ENCODE measurements at places on chromosomes 3 and 15. TPM values are rescaled to one million over a fixed set of nuclear protein-coding genes. Genes with fewer than 3 reads are reported as not detected.

DNA sequence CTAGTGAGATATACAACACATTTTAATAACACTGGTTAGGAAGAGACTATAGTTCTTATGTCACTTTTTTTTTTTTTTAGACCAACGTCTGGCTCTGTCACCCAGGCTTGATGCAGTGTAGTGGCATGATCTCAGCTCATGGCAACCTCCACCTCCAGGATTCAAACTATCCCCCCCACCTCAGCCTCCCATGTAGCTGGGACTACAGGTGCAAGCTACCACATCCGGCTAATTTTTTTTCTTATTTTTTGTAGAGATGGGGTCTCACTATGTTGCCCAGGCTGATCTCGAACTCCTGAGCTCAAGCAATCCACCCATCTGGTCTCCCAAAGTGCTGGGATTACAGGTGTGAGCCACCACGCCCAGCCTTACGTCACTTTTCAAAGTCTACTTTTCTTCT lies 100.8 kb downstream of the FOXP1 start:
- DNase-seq = no peak

Gene KNL1
- 25.8 TPM for total RNA-seq

Gene RTP1
- total RNA-seq = not detected

- no peak for DNase-seq
Measured at GRCh38 chr3:195162033-195162669, 108.8 kb downstream of the XXYLT1 start.

- no peak for DNase-seq
Measured at GRCh38 chr3:81728766-81729544, 32.5 kb downstream of the GBE1 start.

GRCh38 chr3:17573396-17573795 lies 169.0 kb downstream of the TBC1D5 start:
- DNase-seq = peak; percentile 75

GRCh38 chr3:125436921-125437320 lies 61.8 kb upstream of the ZNF148 start:
- no peak for DNase-seq

- DNase-seq = no peak
Measured at GRCh38 chr3:193791041-193792032, 198.3 kb downstream of the OPA1 start.

Gene CCK
- not detected for total RNA-seq

Gene NOX5
- not detected for total RNA-seq

Gene GOLGA6L10
- 2.0 TPM for total RNA-seq

GRCh38 chr3:37145611-37146010 lies 28.8 kb downstream of the LRRFIP2 start:
- DNase-seq = no peak

Gene CEP19
- 2.6 TPM for total RNA-seq

Gene TM2D3
- 22.7 TPM for total RNA-seq

- DNase-seq = no peak
Measured at GRCh38 chr3:182596676-182597410, 196.5 kb upstream of the ATP11B start.

Gene CAND2
- total RNA-seq = 21.6 TPM

- no peak for DNase-seq
Measured at GRCh38 chr3:133853063-133853924, 42.4 kb downstream of the RAB6B start.

DNA sequence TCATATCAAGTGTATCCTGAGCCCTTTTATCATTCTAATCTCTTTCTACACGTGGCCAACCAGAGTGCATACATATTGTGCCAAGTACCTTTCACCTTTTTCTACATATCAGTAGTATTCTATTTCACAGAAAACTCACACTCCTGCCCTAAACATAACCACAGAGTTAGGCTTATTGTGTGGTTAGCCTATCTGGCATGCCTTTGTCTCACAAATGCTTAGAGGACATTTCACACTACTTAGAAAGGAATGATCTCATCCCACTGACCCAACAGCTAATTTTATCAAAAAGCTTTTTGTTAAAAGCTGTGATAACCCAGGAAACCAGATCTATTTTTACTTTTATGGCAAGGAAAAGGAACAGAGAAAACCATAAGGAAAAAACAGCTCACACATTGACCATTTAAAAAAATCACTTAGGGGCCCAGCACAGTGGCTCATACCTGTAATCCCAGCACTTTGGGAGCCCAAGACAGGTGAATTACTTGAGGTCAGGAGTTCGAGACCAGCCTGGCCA lies 17.8 kb upstream of the MAP4 start:
- no peak for DNase-seq

GRCh38 chr15:45871121-45871855 lies 236.5 kb downstream of the SQOR start:
- DNase-seq = no peak

GRCh38 chr3:109910772-109911171 lies 573.4 kb upstream of the DPPA4 start:
- no peak for DNase-seq

All from Karpas-422 (cell line).